NCI-H2107 (cell line): ENCODE measurements at places on chromosomes 11 and 22.

DNA sequence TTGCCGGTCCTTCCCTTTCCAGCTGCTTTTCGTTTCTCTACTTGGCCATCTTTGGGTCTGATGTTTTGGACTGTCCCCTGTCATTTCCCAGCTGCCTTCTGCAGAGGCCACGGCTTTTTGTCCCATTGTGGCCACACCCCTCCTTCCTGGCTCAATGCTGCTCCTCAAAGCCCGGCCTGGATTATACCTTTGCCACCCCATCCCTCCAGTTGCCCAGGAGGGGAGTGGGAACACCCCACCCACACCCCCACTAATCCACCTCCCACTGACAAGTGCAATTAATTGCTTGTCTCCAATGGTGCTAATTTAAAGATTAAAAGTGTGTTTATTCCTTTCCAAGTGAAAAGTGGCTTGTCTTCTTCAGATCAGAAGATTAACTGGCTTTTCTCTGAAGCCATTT lies 34.2 kb upstream of the CSNK2A3 start:
- no peak for DNase-seq

DNA sequence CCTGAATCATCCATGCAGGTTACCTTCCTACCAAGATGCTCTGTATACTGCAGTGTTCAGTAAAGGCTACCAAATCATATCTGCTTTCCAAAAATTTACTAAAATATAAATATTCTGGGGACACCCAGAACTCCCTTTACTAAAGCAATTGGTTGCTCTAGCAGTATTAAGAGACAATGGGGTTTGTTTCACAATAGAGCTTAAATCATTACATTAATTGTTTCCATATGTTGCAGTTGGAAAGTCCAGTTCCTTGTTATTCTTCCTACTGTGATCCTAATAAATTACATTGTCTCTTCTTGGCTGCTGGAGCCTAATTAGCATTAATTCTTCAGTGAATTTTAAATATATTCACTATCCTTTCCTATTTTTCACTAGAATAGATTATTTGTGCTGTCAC lies 316.0 kb upstream of the MTNR1B start:
- DNase-seq = no peak

- DNase-seq = peak; percentile 9
Measured at GRCh38 chr11:31757260-31757835, 53.8 kb downstream of the PAX6 start.

DNA sequence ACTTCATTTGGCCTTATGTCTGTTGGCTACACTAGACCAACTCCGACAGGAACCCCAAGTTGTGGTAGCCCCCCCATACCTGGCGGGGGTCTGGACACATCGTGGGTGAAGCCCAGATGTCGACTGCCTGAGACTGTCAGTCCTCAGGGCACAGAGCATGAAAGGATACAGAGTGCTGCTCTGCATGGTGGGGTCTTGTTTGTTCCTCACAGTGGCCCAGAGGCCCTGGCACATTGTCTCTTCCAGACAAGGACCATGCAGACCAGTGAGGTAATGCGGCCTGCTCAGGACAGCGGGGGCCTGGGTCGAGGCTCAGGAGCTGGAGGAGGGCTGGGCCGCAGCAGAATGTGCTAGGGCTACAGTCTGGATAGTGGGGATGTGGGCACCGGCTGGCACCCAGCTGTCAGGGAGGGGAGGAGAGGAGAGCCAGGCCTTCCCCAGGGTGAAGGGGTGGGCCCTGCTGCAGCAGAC lies 14.6 kb downstream of the CAPN5 start:
- DNase-seq = no peak

DNA sequence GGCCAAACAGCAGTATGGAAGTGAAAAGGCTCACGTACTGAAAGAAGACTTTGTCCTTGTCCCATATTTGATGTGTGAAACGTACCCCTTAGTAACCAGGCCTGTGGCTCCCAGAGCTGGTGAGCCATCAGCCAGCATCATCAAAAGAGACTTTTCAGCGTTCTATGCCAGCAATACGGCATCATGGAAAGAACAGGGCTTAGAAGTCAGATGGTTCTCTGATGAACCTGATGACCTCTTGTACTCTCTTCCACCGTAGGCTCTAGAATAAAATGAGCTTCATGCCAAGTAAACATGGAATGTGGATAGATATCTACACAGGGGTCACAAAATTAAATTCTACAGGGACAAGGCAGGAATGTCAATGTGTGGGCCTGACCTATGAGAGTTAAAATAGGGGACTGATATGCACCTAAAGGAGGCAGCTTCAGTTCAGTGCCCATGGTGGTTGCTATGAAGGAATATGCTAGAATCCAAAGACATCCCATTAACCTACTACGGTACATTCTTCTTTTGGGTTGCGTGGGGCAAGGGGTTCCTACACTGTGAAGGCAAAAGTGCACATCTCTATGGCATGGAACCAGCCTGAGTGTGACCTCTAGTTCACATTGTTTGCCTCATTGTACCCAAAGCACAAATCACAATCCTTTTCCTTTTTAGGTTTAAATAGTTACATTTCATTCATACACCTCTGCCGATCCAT lies 130.6 kb downstream of the ETS1 start:
- no peak for DNase-seq

GRCh38 chr11:117959438-117960149 lies 26.6 kb upstream of the IL10RA start:
- no peak for DNase-seq

DNA sequence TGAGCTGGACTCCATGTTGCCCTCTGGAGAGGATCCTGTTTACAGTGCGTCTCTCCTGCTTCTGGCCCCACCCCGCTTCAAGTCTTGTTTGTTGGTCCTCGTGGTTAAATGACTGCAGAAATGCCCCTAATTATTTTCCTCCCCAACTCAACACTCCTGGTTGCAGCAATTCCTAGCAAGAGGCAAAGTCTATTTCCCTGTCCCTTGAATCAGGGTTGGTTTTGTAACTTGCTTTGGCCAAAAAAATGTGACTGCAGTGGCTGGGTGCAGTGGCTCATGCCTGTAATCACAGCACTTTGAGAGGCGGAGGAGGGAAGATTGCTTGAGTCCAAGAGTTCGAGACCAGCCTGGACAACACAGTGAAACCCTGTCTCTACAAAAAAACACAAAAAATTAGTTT lies 41.0 kb upstream of the FGF3 start:
- DNase-seq = no peak

GRCh38 chr11:44760477-44760872 lies 33.7 kb downstream of the TSPAN18 start:
- no peak for DNase-seq

DNA sequence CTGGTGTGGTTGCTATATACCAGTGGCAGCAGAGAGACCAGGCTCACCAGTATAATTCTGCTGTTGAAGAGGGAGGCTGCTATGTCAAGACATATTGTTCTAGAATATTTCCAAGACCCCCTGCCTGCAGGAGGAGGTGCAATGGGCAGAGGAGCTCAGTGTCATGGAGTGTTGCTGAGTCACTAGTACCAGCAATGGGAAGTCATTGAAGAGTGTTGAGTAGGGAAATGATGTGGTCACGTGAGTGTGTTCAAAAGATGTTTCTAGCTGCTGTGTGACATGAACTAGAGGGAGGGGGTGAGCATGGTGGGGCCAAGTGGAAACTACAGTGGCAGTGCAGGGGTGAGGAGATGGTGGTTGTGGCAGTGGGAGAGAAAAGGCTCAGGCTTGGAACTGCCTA lies 76.3 kb upstream of the BIRC3 start:
- no peak for DNase-seq

- no peak for DNase-seq
Measured at GRCh38 chr11:57775491-57775890, 13.9 kb downstream of the CTNND1 start.

- DNase-seq = peak; percentile 57
Measured at GRCh38 chr22:49156662-49157285, 670.9 kb downstream of the BRD1 start.
